ENCODE measurements at places on chromosomes 5 and 9. TPM values are rescaled to one million over a fixed set of nuclear protein-coding genes. Genes with fewer than 3 reads are reported as not detected.

DNA sequence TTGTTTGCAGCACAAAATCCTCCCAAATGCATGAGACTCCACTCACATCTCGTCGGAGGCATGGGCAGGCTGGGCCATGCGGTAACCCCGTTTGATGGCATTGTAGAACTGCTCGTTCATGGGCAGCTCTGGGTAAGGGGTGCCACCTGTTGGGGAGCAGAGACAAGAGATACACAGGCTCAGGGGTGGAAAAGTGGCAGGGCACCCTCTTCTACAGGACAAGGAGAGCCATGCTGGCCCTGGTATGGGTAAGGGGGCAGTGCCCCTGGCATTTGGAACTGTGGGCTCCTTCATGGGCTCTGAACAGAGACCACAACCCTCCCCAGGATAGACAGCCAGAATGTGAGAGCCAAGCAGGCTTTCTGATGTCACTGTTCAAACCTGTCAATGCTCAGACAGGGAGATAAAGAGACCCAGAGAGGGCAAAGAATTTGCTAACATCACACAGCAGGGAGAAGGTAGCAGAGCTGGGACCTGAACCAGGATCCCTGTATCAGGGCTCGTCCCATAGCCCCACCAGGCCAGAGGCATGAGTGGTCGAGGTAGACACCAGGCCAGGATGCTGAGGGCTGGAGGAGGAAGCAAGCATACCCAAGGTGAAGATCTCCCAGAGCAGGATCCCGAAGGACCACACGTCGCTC, 33.2 kb upstream of the CSF1R start:
- H3K36me3 ChIP-seq, result peaks cover 40% of the 10 kb centered on the region
- H3K27me3 ChIP-seq, result no peaks in the 10 kb centered on the region
- H3K27ac ChIP-seq, result no peak overlapping the region

DNA sequence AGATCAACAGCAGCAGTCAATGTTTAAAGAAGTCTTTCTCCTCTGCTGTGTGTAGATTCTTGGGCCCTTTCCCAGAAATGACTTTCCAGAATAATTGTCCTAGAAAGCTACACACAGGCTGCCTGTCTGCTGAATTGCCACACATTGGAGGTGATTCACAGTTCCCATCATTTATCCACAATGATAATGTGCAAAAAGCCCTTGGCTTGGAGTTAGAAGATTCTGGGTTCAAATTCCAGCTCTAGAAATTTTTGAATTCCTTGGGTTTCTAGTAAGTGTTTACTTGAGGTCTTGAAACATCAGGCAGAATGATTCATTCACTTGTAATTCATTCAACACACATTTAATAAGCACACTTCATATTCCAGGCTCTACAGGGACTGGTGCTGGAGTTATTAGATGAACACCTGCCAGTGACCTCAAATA, 28.6 kb upstream of the EPB41L4B start:
- no peaks in the 10 kb centered on the region for H3K36me3 ChIP-seq
- H3K27me3 ChIP-seq, result peaks cover 43% of the 10 kb centered on the region
- no peak overlapping the region for H3K27ac ChIP-seq
- no peak overlapping the region for H3K4me3 ChIP-seq

The PCDHA7 gene
- not detected for total RNA-seq

DNA sequence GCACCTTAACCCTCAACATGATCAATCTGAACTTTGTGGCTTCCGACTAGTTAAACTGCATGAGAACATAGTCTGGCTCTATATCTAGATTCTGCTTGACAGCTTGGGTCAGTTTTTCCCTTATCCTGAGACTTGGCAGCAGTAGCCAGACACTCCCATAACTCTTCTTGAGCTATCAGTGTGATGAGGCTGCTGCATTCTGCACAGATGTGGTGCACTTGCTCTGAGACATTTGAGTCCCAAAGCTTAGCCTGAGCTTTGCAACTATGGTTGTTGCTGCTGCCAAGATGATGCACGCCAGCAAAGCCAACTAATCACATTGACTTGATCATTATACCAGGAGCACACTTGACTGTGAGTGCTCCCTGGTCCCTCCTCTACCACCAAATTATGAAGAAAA, 36.2 kb downstream of the MOCS2 start:
- H3K4me3 ChIP-seq, result no peak overlapping the region
- H3K27ac ChIP-seq, result peak overlapping the region; percentile 89
- DNase-seq, result peak; percentile 46
- peaks cover 40% of the 10 kb centered on the region for H3K36me3 ChIP-seq
- peaks cover 41% of the 10 kb centered on the region for H3K4me1 ChIP-seq
- H3K27me3 ChIP-seq, result no peaks in the 10 kb centered on the region

DNA sequence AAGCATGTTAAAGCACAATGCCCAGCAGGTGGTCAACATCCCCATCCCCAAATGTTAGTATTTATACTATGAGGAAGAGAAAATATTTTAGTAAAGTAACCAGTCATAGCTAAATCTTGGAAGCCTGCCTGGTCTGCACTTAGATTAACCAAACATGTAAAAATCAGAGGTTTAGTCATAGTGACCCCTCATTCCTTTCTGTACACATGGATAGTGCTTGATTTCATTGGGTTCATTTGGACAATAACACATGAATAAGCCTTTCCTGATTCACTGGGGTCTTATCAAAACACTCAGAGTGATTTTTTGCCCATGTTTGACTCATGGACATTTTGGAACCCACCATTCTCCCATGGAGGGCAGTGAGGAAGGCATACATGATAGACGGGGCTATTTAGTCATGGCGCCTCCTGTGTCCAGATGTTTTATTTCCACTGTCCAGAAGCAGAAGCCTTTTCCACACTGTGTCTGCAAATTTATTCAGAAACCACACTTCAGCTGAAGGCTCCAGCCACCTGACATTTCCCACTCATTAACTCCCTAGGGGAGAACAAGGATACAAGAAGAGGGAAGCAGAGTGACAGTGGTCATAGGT, 32.5 kb downstream of the OR1J1 start:
- H3K4me3 ChIP-seq, result no peak overlapping the region
- no peaks in the 10 kb centered on the region for H3K36me3 ChIP-seq
- peaks cover 23% of the 10 kb centered on the region for H3K4me1 ChIP-seq
- H3K27me3 ChIP-seq, result no peaks in the 10 kb centered on the region
- H3K27ac ChIP-seq, result peak overlapping the region; percentile 60

GRCh38 chr9:116260531-116260930, 106.9 kb downstream of the PAPPA start:
- H3K4me3 ChIP-seq, result no peak overlapping the region
- H3K27ac ChIP-seq, result no peak overlapping the region
- no peaks in the 10 kb centered on the region for H3K36me3 ChIP-seq
- no peak for DNase-seq

The NRG2 gene
- total RNA-seq, result not detected

GRCh38 chr9:91138760-91139159, 223.0 kb downstream of the AUH start:
- no peaks in the 10 kb centered on the region for H3K36me3 ChIP-seq
- peak; percentile 87 for DNase-seq
- no peak overlapping the region for H3K4me3 ChIP-seq
- peaks cover 16% of the 10 kb centered on the region for H3K4me1 ChIP-seq
- peak overlapping the region; percentile 31 for H3K27ac ChIP-seq

The PNPLA7 gene
- total RNA-seq, result 0.89 TPM

DNA sequence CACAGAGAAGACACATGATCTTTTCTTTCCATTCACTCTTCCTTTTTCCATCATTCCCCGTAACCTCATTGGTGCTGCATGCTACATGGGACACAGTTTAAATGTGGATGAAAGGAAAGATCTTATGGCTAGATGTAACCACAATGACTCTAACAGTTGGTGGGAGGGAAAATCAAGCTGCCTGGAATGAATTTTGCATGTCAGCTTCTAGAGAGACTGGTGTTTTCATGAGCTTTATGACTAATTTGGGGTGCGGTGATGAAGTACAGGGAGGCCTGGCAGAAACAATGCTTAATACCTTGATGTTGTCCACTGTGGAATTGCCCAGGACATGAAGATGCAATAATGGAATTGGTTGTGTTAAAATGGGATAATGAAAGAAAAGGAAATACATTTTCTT, 55.9 kb upstream of the MYO10 start:
- peaks cover 26% of the 10 kb centered on the region for H3K4me1 ChIP-seq
- no peaks in the 10 kb centered on the region for H3K27me3 ChIP-seq
- H3K27ac ChIP-seq, result peak overlapping the region; percentile 70
- H3K36me3 ChIP-seq, result no peaks in the 10 kb centered on the region

GRCh38 chr5:143068712-143069111, 298.5 kb downstream of the ARHGAP26 start:
- no peak overlapping the region for H3K27ac ChIP-seq
- peaks cover 34% of the 10 kb centered on the region for H3K4me1 ChIP-seq
- H3K27me3 ChIP-seq, result no peaks in the 10 kb centered on the region
- no peak for DNase-seq

DNA sequence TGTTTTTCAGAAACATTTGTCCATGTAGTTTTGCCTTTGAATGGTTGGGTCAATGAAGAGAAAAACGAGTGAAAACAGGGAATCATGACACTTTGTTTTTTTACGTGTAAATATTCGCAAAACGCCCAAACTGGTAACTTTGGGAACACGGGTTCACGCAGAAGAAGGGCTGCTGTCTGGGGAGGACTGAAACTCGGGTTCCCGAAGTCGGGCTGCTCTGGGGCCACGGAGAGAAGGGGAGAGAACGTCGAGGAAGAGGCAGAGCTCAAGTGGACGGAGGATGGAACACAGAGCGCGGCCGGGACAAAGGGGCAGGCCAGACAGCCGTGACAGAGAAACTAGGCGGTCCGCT, 478 bp upstream of the SETD9 start:
- no peak for DNase-seq
- peak overlapping the region; percentile 89 for H3K27ac ChIP-seq
- 0 out of 2 replicates have a peak, but pooled peaks cover 6% of the 10 kb centered on the region for H3K27me3 ChIP-seq
- peak overlapping the region; percentile 82 for H3K4me3 ChIP-seq

DNA sequence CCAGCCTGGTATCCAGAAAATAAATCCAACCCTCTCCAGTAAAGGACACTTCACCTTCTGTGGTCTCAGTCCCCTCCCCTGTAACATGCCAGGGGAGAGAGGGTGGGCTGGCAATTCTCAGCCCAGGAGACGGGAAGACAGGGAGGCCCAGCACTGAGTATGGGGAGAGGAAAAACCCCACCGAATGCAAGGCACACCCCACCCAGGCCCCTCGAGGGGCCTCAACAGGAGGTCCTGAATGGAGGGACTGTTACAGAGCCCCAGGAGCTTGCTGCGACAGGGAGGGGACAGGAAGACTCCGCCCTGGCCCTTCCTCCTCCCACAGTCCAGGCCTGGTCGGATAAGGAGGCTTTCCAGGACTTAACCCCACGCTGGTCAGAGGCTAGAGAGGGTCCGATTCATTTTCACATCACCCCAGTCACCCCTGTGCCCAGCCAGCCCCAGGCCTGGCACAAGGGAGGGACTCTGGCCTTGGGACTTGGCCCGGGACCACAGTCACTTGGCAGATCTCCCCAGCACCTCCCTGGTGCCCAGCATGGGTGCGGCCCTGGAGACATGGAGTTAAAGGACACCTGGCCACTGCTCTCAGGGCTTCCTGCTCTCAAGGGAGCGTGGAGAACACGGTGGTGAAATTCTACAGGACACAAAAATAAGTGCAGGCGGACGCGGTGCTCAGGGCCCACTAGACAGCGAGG, 44.9 kb upstream of the STXBP1 start:
- H3K27ac ChIP-seq, result peak overlapping the region; percentile 74
- H3K4me1 ChIP-seq, result peaks cover 51% of the 10 kb centered on the region
- no peaks in the 10 kb centered on the region for H3K27me3 ChIP-seq
- peaks cover 24% of the 10 kb centered on the region for H3K36me3 ChIP-seq
- H3K4me3 ChIP-seq, result peak overlapping the region; percentile 99

The SAXO1 gene
- not detected for total RNA-seq

GRCh38 chr5:149719666-149720065, 10.4 kb upstream of the PPARGC1B start:
- no peak overlapping the region for H3K27ac ChIP-seq
- DNase-seq, result peak; percentile 16
- H3K4me3 ChIP-seq, result no peak overlapping the region
- peaks cover 39% of the 10 kb centered on the region for H3K27me3 ChIP-seq
- no peaks in the 10 kb centered on the region for H3K4me1 ChIP-seq

GRCh38 chr9:97039514-97039860, 545 bp upstream of the CTSV start:
- peaks cover 15% of the 10 kb centered on the region for H3K27me3 ChIP-seq
- H3K4me1 ChIP-seq, result no peaks in the 10 kb centered on the region
- no peaks in the 10 kb centered on the region for H3K36me3 ChIP-seq
- peak; percentile 55 for DNase-seq

The OTP gene
- total RNA-seq, result not detected

GRCh38 chr5:116509483-116510244, 65.0 kb downstream of the SEMA6A start:
- 0 out of 2 replicates have a peak, but pooled peaks cover 4% of the 10 kb centered on the region for H3K27me3 ChIP-seq
- DNase-seq, result no peak
- H3K36me3 ChIP-seq, result no peaks in the 10 kb centered on the region
- no peak overlapping the region for H3K4me3 ChIP-seq

DNA sequence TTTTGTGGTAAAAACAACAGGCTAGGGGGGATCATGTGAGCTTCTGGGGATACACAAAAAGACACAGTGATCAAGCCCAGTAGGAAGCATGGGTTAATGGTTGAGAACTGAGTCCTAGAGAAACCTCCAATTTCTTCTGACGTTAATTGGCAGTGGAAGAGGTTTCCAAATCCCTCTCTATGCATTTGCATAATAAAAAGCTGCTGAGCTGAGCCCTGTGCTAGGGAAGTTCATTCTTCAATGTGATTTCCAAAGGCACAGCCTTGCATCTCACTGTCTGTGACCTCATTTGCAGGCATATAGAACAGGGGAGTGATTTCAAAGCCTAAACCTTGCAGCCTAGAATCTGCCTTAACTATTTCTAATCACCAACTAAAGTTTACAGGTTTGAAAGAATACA, 812 bp downstream of the DNAH5 start:
- peaks cover 14% of the 10 kb centered on the region for H3K4me1 ChIP-seq
- no peaks in the 10 kb centered on the region for H3K27me3 ChIP-seq
- no peak overlapping the region for H3K4me3 ChIP-seq
- no peaks in the 10 kb centered on the region for H3K36me3 ChIP-seq
- DNase-seq, result no peak

DNA sequence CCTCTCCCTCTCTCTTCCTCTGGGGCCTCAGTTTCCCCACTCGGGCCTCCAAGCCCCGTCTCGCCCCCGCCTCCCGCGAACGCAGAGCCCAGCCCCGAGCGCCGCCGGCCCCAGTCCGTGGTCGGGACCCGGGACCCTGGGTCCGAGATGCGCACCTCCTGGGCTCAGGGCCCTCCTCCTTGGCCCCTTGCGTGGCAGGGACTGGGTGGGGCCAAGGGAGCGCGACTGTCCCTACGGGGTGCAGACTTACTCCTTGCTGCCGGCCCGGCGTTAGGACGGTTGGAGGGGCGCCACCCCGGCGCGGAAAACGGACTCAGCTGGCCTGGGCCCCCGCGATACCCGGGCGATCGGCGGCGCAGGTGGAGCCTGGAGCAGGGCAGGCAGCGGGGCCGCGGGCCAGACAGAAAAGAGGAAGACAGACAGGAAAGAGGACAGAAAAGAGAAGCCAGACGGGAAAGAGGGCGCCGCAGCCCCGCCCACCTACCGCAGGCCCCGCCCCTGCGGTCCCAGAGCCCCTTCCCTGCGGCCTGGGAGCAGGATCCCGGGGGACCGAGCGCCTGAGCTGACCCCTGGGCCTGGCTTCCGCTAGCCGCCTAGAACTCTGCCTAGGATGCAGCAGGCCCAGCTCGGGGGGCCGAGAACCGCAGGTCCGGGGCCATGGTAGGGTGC, at the start of gene GBGT1:
TSS of gene GBGT1 (minus strand) at position 411 of the 669 bp plus-strand sequence. CDS start 1,502 bp downstream, outside the sequence.
- H3K4me3 ChIP-seq, result peak within 1 kb of the TSS; percentile 84
- H3K27me3 ChIP-seq, result no peaks in the 10 kb centered on the region
- no peaks in the 10 kb centered on the region for H3K4me1 ChIP-seq

The PAEP gene
- not detected for total RNA-seq

Data from GM23248 (cell line).